ENCODE measurements at places on chromosomes 6 and 20.

DNA sequence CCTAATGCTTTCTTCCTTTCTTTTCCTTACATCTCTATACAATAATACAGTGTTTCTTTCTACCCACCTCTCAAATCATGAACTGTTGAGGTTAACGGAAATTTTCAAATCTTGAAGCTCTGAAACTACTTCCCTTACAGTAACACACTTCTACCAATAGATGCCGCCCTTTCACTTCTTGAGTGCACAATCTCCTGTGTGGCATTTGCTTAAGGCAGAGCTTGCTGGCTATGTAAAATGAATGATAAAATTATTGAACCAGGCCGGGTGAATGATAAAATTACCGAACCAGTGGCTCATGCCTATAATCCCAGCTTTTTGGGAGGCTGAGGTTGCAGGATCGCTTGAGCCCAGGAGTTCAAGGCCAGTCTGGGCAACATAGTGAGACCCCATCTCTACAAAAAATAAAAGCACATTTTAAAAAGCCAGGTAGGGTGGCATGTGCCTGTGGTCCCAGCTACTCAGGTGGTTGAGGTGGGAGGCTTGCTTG is 56.8 kb downstream of the KCNS1 start:
- DNase-seq: peak; percentile 83

DNA sequence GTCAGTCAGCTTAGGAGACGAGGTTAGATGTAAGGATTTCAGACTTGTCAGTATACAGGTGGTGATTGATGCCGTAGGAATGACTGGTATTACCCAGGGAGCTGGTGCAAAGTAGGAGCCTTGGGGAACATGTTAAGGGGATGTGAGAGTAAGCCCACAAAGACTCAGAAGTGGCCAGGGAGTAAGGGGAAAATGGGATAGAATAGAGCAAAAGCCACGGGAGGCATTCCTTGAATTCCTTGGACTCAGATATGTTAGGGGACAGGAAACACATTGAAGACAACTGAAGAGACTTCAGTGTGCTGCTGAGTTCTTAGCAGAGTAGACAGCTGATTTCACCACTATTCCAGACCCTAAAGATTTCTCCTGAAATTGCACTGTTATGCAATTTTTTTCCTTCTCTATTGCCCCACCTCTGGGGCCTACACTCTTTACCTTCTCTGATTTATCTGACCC is 1.2 kb upstream of the ACAT2 start:
- peak; percentile 59 for DNase-seq

GRCh38 chr6:47042275-47042791 is at the start of gene ADGRF1:
Gene ADGRF1 (minus strand): TSS chr6:47042332. CDS start chr6:47029061, 13,271 bp downstream.
- DNase-seq: no peak

GRCh38 chr6:84977363-84977705 is 212.9 kb upstream of the TBX18 start:
- no peak for DNase-seq

GRCh38 chr6:146426516-146426915 is 117.1 kb upstream of the RAB32 start:
- DNase-seq: no peak

DNA sequence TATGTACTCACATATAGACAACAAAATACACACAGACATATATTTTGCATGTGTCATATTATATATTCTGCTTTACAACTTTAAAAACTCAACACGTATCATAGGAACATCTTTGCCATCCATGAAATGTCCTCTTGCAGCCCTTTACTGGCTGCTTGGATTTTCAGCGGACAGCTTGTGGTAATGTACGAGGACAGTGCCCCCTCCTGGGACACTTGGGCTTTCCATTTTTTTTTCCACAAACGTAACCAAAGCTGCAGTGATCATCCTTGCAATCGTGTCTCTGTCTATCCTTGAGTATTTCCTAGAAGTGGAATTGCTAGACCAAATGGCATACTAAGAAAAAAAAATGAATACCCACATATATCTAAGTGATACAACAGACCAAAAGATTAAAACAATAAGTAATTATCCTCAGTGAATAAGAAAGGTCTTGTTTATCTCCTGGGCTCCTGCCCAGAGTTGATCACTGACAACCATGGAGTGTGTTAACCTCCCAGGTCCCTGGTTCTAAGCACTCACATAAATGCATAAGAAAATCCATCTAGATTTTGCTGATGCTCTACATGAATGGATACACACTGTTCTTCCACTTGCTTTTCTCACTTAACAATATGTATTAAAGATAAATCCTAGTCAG is 18.1 kb downstream of the BPI start:
- DNase-seq: peak; percentile 60

- peak; percentile 58 for DNase-seq
These were observed 19.6 kb downstream of the SLC22A2 start for GRCh38 chr6:160238761-160239751.

DNA sequence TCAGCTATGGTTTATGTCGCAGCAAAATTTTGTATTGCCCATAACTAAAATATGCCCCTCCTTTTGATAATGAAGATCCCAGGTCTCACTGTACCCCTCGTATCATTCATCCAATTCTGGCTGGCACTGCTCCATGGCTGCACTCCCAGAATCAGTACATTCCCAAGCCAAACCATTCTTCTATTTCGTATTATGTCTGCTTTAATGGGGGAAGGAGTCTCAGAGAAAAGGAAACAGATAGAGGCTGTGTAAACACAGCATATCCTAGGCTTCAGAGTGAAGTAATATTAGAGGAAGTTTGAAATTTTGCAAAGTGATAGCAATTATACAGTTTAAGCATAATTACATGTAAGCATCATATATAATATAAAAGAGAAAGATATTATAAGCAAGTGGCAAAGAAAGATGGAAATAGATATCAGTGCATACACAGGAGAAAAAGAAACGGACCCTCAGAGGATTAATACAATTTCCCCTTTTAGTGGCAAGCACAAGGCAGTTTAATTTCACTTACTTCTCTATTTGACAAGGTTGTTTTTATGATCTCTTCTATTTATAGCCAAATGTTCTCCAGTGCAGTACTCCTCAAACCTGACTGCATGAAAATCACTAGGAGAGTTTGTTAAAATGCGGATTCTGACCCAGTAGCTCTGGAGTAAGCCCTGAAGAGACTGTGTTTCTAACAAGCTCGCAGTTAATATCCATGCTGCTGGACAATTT is 56.5 kb upstream of the TENT5A start:
- DNase-seq: no peak

GRCh38 chr6:83696674-83697073 is 12.2 kb downstream of the SNAP91 start:
- DNase-seq: peak; percentile 23

DNA sequence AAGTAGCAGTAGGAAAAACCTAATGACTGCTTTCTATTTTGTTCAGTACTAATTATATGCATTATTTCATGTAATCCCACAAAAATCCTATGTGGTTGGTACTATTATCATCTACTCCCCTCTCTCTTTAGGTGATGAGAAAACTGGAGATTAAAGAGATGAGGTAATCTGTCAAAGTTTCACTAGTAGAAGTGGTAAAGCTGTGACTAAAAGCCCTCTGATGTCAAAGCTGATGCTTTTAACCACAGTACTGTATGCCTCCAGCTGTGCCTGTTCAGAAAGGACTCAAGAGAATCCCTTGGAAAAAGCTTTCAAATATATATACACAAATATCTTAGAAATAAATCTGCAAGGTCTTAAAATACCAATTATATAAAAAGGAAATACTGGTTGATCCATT is 38.0 kb downstream of the PHIP start:
- peak; percentile 56 for DNase-seq

DNA sequence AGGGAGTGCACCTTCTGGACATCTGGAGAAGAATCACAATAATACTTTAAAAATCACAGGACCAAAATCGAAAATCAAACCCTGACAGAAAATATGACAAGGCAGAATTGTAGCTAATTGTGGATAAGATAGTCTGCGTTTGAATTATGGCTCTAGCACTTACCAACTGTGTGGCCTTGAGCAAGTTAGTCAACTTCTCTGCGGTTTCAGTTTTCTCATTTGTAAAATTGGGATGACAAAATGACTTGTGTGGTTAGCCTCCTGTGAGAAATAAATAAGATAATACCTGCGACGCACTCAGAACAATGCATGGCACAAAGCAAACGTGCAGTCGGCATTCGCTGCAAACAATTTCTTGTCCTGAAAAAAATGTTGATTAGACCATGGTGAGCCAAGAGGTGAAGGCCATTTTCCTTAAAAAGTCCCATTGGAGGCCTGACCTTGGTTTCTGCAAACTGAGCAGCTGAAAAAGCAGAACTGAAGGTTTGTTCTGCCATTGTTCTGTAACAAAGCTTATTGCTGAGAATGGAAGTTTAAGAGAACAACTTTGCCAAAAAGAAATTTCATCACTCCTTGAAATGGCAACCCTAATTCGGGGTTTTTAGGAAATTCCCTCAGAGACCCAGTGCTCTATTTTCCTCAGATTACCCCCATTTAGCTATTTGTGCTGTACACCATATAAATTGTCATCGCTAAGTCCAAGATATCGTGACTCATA is 266.3 kb downstream of the ERMARD start:
- no peak for DNase-seq

- no peak for DNase-seq
These were observed 59.9 kb downstream of the NUDT3 start for GRCh38 chr6:34332251-34333198.

DNA sequence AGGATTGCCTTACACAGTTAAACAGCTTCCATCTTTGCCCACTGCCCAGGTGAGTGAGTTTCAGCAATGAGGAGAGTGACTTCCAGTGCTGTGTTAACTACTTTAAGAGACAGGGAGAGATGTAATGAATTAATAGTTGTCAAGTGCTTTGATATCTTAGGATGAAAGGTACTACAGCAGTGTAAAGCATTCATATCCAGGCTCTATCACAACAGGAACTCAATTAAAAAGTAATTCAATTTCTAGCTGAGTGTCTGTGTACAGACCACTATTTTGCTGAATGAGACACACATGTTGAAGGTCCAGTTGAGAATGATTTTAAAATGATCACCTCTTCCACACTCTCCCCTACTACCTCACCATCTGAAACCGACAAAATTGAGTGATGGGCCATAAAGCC is 70.7 kb upstream of the BEND3 start:
- no peak for DNase-seq

- DNase-seq: no peak
These were observed 88.9 kb downstream of the FRK start for GRCh38 chr6:115971785-115972184.

DNA sequence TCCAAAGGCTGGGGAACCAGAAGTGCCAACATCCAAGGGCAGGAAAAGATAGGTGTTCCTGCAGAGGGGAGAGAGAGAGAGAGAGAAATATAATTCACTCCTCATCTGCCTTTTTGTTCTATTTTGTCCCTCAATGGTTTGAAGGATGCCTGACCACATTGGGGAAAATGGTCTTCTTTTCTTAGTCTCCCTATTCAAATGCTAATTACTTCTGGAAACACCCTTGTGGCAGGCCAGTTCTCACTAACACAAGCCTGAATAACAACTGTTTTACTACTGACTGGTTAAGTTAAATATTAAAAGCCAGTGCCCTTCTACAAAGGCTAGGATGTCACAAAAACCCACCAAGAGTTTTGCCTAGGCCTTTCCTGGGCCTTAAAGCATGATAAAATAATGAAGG is 425.4 kb upstream of the HTR1E start:
- DNase-seq: no peak

- DNase-seq: no peak
These were observed 12.6 kb upstream of the NOL4L start for GRCh38 chr20:32597714-32598113.

- DNase-seq: peak; percentile 7
These were observed 26.0 kb downstream of the KLHL31 start for GRCh38 chr6:53639520-53639919.

- no peak for DNase-seq
These were observed 55.9 kb upstream of the STX16 start for GRCh38 chr20:58595167-58595566.

- DNase-seq: peak; percentile 8
These were observed 844 bp downstream of the WFDC2 start for GRCh38 chr20:45470262-45470931.

GRCh38 chr6:147262946-147263345 is 58.7 kb downstream of the STXBP5 start:
- DNase-seq: no peak

DNA sequence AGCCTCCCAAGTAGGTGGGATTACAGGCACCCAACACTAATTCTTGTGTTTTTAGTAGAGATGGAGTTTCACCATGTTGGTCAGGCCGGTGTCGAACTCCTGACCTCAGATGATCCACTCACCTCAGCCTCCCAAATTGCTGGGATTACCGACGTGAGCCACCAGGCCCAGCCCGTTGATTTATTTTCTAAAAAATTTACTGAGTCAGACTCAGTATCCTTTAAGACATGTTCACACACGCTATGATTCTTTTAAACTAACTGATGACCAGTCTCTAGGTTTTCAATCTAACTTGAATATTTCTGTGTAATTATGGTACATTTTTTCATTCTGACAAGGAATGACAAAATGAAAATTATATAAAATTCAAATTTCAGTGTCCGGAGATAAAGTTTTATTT is 114.5 kb downstream of the MMUT start:
- no peak for DNase-seq

DNA sequence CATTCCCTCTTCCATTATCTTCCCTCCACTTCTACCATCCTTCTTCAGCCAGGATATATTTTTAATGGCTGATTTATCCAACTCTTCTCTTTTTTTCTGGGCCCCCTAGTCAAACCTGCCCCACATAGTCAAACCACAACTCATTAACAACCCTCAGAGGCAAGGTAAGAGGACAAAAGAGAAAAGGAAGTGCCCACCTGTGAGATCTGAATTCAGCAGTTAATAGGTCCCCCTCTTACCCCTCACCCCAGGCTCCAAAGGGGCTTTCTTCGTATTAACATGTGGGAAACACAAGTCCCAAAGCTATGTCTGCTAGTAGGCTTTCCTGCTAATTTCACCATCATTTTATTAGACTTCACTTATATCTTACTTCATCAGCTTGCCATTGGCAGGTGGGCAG is 44.1 kb upstream of the TSPYL1 start:
- DNase-seq: no peak

GRCh38 chr6:21800948-21801438 is 207.4 kb downstream of the SOX4 start:
- DNase-seq: no peak

DNA sequence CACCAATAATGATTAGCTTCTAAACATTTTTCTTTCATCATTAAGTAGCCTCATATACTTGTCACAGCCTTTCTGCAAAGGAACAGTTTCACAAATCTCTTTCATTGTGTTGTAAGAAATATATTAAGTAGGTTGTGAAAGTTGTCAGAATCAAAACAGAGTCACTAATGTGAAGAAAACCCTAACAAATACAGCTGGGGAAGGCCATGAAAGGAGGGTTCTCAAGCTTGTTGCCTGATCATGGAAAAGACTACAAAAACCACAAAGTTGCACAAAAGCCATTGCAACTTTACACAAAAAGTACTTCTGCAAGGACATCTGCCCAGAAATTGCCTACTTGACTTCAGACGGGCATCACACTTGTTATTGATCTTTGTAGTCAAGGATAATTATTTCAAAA is 216.1 kb downstream of the ALDH8A1 start:
- peak; percentile 43 for DNase-seq

DNA sequence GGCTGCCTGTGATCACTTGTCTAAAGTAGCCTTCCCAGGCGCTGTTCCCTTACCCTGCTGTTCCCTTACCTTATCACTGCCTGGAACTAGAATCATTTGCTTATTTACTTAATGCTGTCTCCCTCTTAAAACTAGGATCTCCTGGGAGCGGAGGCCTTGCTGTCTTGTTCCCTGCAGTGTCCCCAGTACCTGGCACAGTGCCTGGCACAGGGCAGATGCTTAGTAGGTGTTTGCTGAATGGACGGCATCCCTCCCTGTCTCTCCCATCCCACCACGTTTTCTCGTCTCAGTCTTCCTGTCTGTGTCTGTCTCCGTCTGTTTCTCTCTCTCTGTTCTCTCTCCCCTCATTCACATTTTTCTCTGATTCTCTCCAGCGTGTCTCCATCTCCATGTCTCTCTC is 99.9 kb upstream of the MYL9 start:
- no peak for DNase-seq
